ENCODE measurements at places on chromosomes 6 and 20.

DNA sequence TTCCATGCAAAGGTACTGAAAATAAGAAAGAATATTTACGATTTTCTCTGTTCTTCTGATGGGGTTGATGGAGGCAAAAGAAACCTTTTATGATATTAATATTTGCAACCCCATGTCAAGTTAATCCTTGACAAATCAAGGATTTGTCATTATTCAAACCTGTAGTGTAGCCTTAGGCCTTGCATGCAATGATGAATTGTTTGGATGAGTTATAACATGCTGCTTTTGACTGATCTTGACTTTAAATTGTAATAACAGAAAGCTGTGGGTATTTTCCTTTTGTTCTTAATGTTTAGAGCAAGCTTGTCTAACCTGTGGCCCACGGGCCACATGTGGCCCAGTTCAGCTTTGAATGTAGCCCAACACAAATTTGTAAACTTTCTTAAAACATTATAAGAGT, 13.0 kb upstream of the BAG2 start:
- no peak for DNase-seq

DNA sequence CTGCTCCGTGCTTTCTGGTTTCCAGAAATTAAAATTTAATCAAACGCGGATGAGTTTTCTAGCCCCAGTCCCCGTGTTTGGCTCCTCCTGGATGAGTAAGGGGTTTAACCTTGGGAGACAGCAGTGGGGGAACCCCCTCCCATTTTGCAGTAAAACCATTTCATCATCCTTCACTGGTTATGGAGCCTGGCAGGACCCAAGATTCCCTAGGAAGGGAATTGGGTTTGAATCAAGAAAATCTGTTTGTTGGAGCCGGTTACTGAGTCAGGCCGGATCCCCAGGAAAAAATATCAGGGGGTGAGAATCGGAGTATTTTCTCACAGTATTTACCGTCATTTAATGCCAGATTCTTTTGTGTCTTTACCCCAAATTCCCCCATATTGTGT, 754 bp downstream of the YWHAB start:
- no peak for DNase-seq

DNA sequence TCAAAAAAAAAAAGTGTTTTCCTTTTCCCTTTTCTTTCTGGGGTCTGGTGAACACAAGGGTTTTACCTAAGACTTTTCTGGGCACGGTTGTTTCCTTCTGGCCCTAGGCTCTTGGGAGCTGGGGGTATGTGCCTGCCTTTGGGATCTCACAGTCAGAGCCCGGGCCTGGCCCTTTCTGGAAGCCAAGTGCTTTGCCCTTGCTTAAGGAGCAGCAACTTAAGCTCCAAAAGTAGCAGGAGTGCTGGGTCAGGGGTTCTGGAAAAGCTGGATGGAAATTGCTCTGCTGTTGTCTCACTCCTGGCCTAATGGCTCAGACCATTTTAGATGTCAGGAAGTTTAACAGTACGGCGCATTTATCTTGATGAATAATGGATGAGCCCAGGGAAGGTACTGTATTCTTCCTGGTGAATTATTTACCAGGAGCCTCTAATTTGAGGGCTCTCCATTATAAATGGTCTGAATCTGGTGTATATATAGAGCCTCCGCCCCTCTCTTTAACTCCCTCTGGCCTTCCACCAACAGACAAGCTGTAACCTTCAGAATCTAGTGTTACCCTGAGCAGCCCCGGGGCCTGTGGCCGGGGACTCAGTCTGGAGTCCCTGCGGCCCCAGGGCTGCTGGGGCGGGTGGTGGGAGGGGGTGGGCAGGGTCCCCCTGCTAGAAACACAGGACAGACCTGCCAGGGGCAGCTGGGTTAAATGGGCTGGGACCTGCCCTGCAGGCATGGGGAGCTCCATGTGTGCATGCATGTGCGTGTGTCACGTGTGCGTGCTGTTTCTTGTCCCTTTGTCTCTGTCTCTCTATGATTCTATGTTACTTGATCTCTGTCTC, 37.5 kb downstream of the PTK7 start:
- no peak for DNase-seq

GRCh38 chr6:97150932-97151331, 132.1 kb downstream of the MMS22L start:
- DNase-seq: no peak

- DNase-seq: no peak
These were observed 236.8 kb upstream of the RREB1 start for GRCh38 chr6:6870921-6871320.

DNA sequence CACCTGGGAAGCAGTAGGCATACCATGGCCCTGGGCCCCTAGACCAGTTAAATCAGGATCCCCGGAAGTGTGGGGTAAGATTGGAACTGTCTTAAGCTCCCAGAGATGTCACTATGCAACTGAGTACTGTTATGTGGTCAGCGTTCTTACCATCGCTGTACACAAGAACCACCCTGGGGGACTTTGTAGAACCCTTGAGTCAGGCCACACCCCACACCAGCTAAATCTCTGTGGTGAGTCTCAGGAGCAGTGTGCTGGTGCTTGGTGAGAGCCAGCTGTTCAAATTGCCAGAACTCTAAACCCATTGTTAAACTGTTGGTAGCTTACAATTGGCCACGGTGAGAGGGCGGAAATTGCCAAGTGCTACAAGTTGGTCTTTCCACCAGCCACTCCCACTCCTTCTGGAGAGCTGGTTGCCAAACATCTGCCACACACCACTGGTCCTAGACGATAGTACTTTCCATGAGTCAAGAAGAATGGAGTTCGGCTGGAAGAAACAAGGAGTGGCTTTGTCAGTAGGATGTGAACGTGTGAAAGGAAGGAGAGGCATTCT, 80.5 kb upstream of the SYNDIG1 start:
- no peak for DNase-seq

- no peak for DNase-seq
These were observed 279.1 kb downstream of the UTRN start for GRCh38 chr6:144564202-144564601.

DNA sequence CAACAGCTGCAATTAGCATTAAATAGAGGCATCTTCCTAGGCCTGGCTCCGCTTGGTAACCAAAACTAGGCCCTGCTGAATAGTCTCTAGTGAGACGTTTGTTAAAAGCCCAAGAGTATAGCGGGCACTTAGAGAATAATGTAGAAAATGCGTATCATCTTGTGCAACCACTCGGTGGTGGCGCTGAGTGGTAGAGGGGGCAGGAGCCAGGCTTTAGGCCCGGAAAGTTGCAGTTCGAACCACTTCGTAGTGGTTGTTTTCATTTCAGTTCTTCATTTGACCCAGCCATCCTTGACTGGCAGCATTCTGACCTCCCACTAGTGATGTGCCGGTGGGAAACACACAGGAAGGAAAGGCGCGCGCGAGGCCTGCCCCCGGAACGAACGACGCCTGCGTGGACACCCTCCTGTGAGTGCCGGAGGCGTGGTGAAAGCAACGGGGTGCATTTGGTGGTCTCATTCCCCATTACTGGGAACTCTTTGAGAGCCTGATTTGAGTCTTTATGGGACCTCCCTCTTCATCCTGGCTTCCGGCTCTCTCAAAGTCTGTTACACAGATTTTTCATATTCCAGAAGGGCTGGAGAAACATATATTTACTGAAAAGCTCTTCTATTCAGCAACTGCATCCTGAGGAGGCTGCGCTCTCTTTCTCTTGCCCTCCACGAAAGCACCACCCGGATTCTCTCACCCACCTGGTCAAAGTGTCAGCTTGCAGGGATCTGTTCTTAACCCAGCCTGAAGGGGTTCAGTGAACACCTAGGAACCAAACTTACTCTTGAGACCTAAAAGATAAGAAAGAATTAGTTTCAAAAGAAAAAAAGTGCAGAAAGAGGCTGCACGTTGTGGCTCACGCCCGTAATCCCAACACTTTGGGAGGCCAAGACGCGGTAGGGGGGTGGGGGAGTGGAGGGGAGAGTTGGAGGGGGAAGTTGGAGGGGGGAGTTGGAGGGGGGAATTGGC, 18.2 kb downstream of the GPX5 start:
- peak; percentile 48 for DNase-seq

- no peak for DNase-seq
These were observed 96.2 kb upstream of the TOP1 start for GRCh38 chr20:40932436-40932835.

GRCh38 chr20:53842301-53843099, 227.9 kb downstream of the BCAS1 start:
- DNase-seq: no peak

- DNase-seq: no peak
These were observed 92.9 kb upstream of the MC3R start for GRCh38 chr20:56155625-56156024.

DNA sequence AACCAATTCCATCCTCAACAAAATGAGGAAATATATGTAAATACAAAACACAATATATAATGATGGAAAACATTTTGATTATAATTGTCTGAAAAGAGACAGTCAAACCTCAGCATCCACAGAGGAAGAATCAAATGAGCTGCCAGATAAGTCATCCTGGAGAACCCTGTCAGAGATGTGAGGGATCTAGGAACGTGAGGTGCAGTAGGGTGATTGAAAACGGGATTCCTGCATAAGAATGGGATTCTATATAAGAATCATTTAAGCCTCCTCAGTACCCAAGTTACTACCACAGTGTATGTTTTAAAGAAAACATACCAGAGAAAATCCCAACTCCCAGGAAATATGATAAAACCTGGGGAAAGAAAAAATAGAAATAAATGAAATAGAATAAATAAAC, 690.5 kb downstream of the FRK start:
- no peak for DNase-seq

DNA sequence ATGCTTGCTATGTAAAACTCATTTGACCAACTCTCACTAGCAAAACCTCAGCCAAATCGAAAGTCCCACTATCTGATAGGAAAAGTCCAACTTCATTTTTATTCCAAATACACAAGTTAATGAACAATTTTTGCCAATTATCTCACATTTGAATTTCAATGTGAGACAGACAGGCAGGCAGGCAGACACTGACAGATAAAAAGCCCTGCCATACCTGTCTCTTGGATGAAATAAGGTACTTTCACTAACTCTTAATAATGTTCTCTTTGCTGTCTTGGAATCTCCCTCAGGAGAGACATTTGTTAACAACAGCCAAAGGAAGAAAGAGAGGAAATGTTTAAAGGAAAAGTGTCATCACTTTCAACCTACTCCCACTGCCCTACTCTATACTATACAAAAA, 82.0 kb downstream of the RNGTT start:
- no peak for DNase-seq

DNA sequence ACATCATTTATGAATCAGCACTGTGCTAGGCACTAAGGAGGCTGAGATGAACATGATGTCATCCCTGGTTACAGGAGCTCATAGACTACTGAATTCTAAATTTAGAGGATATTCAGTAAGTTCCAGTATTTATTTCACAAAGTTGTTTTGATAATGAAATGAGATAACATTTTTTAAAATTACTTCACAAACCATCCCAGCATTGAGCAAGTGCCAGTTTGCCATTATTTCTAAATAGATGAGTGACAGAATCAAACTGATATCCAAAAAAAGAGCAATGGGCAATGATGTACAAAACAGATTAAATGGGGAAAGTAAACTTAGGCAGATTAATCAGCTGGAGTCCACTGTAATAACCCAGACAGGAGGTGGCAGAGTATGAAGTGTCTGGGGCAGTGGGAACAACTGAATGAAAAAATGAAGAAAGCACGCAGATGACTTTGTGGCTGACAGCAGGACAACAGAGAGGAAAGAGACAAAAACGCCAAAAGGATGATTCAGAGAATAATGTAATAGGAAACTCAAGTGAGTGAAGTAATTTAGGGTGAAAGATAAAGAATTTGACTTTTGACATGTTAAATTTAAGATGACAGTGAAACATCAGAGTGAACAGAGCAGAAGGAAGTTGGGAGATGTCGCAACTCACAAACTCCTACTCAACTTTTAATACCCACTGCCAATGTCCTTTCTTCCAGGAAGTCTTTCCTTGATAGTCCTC, 70.2 kb downstream of the RCAN2 start:
- DNase-seq: no peak
